NCI-H1105 treated with DMSO at 0.1 percent for 48 hours (cell line): ENCODE measurements at places on chromosomes 16 and 17.
A peak's percentile ranks its signal among the peaks of the same experiment; 100 is the strongest.

- no peak for DNase-seq
Observed at GRCh38 chr17:38619451-38619795, 13.7 kb upstream of the SRCIN1 start.

GRCh38 chr17:58755577-58756245 is at the start of gene PPM1E:
PPM1E (plus strand) TSS chr17:58755854.
- peak; percentile 95 for DNase-seq

DNA sequence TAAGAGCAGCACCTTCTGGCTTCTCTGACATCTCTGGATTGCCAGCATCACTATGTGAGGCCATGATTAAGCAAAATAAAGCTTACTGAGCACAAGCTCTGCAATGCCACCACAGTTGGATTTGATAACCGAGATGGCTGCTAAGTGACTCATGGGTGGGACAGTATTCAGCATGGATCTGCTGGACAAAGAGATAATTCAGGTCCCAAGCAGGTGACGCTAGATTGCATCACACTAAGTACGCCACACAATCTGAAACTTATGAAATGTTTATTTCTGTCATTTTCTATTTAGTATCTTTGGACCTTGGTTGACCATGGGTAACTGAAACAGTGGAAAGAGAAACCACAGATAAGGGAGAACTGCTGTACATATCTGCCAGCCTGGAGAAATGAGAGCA is 27.4 kb downstream of the CDRT15 start:
- DNase-seq: no peak

DNA sequence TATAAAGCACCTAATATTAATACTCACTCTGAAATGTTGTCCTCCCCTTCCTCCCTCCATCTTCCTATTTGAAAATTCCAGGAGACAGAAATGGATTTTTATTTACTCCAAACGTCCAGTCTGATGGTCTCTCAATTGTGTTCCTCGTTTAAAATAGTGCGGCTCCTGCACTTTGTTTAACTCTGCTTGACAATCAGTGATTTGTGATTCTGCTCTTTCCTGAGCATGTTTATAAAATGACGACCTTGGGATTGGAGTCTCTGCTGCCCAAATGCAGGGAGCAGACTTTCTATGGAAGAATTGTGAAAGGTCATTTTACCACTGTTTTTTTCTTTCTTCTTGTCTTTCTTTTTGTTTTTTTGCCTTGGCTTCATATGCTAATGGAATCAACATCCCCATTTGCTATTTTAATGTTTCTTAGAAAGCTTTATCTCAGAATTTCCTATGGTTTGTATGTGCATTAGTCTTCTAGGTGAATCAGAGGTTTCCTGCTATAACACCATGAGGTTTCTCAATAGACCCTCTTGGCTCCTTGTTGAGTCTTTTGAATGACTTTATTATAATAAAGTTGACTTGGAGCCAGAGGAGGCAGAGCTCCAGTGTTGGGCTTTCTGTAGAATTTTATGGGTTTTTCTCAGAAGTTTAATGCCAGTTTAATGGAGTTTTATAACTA is 376.5 kb downstream of the CDH11 start:
- DNase-seq: no peak

DNA sequence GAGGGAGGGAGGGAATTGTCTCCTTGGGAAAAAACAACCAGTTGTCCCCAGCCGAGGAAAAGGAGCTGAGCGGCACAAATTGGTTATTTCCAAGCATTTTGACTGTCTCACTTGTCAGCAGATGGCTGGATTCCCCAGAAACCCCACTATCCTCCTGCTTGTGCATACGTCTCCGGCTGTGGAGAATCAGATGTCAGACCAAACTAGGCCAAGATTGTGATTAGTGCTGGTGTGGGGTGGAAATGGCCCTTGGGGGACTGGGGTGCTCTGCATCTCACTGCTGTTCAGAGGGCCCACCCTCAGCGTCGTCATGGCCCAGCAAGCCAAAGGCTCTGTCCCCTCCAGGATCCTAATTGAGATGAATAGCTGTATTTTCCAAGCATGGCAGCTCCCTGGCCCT is 131.7 kb upstream of the HSBP1 start:
- no peak for DNase-seq

- no peak for DNase-seq
Observed at GRCh38 chr16:31713945-31714902, 159.4 kb upstream of the ZNF267 start.

DNA sequence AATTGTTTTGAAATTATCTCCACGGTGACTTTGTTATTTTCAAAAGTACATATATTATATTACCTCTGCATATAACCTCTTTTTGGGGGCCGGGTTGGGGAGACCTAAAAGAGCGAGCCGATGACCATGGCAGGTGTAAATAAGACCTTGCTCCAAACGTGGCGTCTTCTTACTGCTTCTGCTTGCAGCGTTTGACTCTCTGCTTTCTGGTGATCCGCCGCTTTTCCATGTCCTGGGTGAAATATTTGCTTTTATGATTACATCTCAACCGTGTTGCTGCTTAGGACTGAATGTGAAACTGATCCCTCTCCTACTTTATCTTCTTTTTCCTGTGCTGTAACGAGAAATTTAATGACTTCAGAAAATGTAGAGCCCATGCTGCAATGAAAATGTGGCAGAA is 18.1 kb downstream of the ATMIN start:
- no peak for DNase-seq

DNA sequence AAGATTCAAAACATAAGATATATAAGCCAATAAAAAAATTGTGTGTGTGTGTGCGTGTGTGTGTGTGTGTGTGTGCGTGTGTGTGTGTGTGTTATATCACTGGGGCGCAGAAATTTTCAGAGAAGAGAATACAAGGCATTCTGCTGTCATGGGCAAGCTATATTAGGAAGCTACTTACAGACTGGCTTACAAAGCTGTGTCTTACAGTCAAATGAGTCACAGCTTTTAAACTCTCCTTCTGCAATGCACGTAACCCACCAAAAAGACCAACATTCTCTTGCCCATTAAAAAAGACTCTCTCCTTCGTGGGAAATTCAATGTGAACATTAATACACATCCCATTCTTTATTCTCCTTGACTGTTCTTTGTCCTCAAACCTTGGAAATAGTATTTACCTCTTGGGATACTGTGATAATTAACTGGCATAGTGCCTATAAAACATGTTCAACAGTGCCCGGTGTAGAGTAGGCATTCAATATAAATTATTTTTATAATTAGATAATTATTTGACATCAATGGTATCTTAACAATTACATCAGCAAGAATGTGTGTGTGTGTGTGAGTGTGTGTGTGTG is 860.4 kb upstream of the SOX9 start:
- peak; percentile 92 for DNase-seq

DNA sequence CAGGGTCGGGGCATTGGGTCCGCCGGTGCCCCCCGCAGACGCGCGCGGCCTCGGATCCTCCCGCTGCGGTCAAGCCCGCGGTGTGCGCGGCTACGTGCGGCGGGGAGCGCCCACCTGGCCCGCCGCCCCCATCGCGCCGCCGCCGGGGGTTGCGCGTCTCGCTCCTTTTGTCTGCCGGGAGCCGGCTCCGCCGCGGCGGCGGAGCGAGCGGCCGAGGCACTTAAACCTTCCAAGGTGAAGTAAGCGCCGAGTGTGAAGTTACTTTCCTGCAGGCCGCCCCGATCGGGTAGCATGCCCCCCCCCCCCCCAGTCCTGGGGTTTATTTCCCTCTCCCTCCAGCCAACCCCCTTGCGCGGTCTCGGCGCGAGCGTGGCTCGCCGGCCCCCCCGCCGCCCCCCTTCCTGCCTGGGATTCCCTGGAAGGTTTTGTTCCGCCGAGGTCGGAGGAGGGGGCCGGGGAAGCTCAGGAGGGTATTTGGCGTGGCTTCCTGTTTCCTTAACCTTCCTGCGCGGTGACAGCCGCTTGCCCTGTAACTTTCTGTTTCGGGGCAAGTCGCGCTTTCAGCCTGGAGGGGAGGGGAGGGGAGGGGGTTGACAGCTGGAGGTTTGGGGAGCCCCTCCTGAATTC is 56.6 kb upstream of the GSE1 start:
- peak; percentile 54 for DNase-seq

DNA sequence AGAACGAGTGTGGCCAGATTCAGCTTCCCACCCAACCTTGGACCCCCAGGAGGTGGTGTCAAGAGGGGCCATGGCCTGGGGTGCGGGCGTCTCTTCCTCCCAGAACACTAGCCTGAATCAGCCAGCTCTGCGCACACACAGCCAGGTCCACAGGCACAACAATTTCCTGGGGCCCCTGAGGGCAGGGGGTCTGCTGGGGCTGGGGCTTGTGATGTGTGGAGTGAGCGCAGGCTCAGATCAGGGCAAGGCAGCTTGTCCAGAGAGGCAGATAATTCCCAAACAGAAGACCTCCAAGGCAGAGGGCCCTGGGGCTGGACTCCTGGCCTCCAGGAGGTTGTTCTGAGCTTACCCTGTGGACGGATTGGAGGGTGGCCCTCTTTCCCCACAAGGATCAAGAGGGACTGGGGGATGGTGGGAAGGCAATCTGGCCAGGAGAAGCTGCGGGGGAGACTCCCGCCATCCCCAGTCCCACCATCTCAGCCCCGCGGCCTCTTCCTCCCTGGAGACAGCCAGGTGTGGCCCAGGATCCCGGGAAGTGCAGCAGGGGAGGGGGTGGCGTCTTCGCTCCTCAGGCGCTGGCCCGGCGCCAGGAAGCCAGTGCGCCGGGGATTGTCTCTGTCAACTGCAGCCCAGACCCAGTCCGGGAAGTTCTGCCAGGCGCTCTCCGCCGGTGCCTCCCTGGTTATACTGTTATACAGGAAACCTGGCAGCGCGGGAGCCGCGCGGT is 52.0 kb upstream of the AMZ2 start:
- peak; percentile 29 for DNase-seq

DNA sequence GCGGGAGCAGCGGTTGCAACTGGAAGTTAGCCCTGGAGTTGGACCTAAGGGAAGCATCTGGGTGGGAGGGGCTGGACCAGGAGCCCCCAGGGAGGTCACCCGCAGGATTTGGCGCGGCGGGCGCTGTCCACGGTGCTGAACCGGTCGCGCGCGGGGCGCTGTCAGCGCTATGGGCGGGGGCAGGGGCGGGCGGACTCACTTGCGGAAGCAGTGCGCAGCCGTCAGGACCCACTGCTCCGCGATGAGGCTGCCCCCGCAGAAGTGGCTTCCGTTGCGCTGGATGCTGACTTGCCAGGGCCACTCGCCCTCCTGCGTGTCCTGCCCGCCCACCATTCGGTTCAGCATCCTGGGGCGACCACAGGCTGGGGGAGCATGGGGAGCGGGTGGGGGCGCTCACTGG is 4.5 kb downstream of the PRSS27 start:
- no peak for DNase-seq

DNA sequence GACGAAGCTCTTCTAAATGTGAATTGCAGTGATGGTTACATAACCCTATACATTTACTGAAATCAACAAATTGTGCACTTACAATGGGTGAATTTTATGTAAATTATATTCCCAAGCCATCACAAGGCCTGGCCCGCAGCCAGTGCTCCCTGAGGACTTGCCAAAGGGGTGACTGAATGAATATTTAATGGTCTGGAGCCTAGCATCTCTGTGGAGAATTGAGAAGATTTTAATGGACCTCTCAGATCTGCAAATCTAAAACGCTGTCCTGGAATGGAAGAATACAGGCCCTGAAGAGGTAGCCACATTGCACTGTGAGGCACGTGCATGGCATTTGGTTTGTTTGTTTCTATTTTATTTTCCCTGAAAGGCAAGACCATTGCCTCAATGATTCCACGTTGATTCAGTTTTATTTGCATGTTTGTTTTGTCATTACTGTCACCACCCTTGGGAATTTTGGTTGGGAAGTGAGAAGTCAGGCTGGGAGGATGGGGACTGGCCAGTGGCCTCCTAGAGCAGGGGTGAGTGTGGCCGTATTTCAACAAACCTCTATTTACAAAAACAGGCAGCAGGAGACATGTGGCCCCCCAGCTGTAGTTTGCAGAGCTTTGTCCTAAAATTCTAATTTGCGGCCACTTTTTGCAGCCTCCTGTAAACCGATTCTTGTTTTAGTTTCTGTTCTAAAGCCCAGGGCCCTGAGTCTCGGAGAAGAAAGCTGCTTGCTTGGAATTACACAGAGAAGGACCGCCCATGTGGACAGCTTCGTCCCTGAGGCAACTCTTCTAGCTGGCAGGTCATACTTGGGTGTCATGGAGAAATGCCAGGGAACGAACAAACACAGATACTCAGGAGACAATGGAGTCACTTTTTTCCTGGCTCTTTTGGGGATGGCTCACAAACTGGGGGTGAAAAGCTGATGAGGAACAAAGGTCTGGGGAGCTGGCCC is 40.5 kb upstream of the GCSH start:
- no peak for DNase-seq

- DNase-seq: peak; percentile 0
Observed at GRCh38 chr17:53150101-53150698, 672.5 kb upstream of the KIF2B start.

GRCh38 chr16:46885960-46886763 is 2.0 kb downstream of the GPT2 start:
- DNase-seq: no peak

DNA sequence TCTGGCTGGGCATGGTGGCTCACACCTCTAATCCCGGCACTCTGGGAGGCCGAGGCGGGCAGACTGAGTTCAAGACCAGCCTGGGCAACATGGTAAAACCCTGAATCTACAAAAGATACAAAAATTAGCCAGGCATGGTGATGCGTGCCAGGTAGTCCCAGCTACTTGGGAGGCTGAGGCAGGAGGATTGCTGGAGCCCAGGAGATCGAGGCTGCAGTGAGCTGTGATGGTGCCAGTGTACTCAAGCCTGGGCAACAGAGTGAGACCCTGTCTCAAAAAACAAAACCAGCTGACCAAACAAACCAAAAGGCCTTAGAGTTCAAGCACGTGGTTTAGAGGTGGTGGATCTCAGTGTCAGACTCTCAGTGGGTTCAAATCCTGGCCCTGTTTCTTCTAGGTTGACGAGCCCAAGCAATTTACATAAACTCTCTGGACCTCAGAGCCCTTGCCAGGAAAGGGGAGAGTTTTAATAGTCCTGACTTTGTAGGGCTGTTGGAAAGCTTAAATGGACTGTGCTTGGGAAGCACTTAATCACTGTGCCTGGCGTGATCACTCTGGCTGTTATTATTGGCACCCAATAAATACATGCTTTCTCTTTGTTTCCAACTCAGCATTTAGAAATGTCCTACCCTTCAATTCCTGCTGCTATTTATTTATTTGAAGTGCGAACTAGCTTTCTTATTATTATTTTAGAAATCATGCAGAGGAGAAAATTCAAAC is 44.7 kb downstream of the ABCC1 start:
- no peak for DNase-seq

DNA sequence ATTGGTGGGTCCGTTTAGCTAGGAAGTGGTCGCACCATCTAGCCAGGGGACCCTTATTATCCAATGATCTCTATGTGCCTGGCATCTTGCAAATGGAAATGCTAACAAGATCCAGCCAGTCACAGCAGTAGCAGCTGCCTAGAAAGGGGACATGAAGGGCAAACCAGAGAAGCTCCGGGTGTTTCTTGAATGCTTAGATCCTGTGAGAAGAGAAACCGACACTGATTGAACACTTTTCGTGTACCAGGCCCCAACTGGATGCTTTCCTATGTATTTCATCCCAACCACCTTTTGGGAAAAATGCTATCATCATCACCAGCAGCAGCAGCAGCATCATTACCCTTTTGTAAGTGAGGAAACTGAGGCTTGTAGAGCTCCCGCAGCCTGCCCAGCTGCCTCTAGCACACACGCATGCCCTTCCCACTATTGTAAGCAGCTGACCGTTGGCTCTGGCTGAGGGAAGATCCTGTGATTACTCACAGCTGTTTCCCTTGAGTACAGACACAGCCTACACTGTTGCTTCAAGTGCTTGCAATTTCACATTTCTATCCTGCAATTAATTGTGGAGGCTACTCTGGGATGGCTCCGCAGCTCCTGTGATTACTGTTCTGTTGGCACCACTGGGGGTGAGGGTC is 180.7 kb upstream of the CACNG5 start:
- DNase-seq: no peak

GRCh38 chr17:7056386-7056785 is 12.5 kb upstream of the SLC16A11 start:
- no peak for DNase-seq

- DNase-seq: no peak
Observed at GRCh38 chr17:64196601-64197000, 66.5 kb downstream of the TEX2 start.
